Endothelial cell (in vitro differentiated cells): ENCODE measurements at places on chromosomes 6 and 20. TPM values are rescaled to one million over a fixed set of nuclear protein-coding genes. Genes with fewer than 3 reads are reported as not detected.

The BHLHE23 gene
- not detected for total RNA-seq

- no peak for DNase-seq
Measured at GRCh38 chr6:19417713-19418112, 419.5 kb upstream of the ID4 start.

DNA sequence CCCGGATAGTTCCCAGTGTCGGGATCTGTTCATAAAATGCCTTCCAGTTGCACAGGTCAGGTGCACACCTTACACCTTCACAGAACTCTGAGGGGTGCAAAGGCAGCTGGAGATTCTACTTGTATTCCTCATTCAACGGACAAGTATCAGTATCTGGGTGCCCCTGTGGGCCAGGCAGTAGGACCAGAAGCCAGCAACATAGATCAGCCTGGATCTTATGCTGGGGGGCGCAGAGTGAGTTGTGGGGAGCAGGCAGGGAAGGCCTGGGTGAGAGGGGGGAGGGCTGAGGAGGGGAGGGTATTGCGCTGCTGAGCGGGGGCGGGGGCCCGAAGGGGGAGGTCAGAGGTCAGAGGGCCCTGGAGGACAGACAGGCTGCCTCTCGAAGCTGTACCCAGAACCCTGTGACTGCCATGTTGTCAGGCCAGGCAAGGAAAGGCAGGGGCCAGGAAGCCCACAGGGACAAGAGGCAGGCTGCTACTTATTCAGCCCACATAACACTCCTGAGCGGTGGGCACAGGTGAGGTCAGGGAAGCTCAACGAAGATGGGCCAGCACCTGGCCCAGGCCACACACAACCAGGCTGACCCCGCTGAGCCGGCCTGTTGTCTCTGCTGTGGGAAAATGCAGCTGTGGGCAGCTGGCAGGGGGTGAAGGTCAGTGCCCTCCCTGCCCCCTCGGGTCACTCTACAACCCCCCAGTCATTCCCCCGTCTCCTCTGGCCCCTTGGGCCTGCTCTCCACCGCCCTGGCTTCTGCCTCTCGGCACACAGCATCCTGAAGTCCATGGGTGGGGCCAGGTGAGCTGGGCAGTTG is 1.1 kb downstream of the OPRL1 start:
- no peak for DNase-seq

The DEFB129 gene
- total RNA-seq = not detected

The PRRT1 gene
- total RNA-seq = 2.1 TPM

DNA sequence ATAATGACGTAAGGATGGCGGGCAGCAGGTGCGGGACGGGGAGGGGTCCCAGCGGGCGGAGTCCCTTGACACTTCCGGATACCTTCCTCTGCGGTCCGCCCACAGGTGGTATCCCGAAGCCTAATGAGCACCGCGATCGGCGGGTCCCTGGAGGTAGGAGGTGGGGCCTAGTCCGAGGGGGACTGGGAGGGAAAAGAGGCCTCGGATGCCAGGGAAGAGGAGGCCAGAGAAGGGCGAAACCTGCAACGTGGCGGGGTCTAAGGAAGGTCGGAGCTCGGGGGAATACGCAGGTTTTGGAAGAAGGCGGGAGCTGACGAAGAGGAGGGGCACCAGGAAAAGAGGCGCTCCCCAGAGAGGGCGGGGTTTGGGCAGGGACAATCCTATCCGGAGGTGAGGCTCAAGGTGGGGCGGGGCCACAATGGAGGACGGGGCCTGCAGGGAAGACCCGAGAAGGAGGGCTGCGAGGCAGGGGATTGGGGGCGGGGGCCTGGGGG is 3.7 kb downstream of the PRSS16 start:
- peak; percentile 69 for DNase-seq

DNA sequence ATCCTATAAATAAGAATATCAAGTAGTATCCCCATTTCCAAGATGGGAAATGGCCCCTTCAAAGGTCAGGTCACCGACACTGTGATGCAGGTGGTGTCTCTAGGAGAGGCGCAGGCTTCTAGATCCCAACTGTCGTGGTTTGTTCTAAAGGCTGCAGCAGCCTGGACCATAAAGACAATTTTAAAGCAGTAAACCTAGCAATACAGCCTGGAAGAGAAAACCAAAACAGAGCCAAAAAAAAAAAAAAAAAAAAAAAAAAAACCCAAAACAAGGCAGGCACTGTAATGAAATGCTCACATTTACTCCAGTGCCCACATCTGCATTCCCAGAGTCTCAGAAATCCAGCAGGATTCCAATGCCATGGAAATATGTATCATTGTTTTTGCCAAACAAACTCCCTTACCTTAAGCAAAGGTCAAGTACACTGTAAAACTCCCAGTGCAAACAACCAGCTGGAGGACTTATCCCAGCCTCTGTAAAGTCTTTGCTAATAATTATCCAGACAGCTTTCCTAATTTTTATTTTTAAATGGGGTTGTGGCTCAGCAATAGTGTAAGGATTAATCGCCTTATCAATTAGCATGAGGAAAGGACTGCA is 98.2 kb downstream of the PSMG4 start:
- DNase-seq = no peak

GRCh38 chr20:62111148-62111547 is 11.1 kb upstream of the LSM14B start:
- DNase-seq = no peak

The NHSL1 gene
- total RNA-seq = 72.3 TPM

- DNase-seq = no peak
Measured at GRCh38 chr20:36833275-36834020, 42.5 kb upstream of the TLDC2 start.

DNA sequence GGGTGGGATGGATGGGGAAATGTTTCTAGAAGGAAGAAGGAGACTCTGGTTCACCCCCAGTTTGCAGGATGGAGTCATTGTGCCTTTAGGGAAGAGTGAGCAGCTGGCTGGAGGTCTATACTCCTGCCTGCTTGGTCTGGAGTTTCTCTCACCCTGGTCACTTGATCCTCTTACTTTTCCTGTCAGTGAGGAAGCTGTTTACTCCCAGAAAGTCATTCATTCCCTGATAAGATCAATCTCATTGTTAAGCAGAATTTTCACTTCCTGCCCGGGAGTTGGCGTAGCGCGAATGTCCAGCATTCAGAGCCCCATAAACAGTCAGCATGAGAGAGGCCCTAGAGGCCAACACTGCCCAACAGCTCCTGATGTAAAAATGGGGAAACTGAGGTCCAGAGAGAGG is 70.4 kb upstream of the SIRPA start:
- no peak for DNase-seq

GRCh38 chr6:119034827-119035458 is 43.5 kb downstream of the FAM184A start:
- no peak for DNase-seq

The FGD2 gene
- total RNA-seq = 0.10 TPM

DNA sequence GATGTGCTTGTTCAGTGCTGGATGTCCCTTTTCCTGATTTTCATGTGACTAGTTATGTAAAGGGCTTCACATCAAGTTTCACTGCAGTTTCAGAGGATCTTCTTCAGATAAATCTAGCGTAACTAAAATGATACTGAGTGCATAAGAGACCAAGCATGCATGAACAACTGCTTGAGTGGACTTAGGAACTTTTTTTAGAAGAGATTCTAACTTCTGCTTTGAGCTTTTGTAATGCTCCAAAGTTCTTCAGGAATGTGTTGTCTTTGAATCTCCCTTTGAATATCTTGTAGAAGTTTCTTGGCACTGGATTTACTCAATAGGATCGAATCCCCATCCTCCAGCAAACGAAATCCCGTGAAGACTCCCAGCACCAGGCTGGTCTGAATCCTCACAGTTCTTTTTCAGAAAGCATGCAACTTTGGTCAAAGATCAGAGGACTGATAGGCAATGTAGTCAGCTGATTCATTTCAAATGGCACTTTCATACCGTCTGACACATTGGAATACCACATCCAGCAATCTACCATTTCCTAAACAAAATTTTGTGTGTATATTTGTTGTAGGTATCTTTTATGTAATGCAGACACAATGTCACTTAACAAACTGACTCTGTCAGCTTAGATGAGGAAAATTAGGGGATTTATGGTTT is 33.2 kb downstream of the ENPP1 start:
- no peak for DNase-seq

DNA sequence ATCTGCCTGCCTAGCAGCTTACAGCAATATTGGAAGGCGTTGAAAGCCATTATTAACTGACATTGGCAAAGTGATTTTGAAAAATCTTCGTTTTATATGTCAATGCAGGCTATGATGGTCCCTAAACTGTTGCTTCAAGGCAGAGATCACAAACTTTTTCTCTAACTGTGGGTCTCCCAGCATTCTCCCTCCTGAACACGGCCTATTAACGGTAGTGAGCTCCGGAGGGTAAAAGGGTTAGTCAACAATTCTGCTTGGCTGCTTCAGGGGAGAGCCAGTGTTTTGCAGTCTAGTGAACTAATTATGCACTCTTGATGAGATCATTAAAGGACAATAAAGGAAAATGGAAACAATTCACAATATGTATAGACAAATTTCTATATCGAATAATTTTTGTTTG is 261.8 kb upstream of the QKI start:
- DNase-seq = no peak

DNA sequence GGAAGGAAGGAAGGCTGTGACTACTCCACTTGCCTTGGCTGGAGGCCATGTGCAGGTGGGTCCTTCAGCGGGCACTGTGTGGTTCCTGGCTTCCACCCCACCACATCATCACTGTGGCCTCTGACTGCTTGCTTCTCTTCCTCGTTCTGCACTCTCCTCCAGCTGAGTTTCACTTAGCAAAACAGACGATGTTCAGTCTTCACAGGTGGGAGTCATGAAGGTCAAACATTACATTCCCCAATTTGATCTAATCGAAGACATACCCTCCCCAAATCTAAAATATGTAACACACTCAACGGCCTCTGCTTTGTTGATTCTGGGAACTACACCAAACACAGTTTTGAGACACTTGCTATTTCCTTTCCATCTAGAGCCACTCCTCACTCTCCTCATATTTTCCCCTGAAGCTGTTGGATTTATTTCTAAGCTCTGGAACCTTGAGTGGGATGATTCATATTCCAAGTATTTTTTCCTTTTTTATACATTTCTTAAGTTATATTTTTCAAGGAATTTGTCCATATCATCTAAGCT is 132.5 kb upstream of the FOXA2 start:
- DNase-seq = no peak

GRCh38 chr6:15508441-15508871 is 154.4 kb downstream of the DTNBP1 start:
- DNase-seq = no peak

DNA sequence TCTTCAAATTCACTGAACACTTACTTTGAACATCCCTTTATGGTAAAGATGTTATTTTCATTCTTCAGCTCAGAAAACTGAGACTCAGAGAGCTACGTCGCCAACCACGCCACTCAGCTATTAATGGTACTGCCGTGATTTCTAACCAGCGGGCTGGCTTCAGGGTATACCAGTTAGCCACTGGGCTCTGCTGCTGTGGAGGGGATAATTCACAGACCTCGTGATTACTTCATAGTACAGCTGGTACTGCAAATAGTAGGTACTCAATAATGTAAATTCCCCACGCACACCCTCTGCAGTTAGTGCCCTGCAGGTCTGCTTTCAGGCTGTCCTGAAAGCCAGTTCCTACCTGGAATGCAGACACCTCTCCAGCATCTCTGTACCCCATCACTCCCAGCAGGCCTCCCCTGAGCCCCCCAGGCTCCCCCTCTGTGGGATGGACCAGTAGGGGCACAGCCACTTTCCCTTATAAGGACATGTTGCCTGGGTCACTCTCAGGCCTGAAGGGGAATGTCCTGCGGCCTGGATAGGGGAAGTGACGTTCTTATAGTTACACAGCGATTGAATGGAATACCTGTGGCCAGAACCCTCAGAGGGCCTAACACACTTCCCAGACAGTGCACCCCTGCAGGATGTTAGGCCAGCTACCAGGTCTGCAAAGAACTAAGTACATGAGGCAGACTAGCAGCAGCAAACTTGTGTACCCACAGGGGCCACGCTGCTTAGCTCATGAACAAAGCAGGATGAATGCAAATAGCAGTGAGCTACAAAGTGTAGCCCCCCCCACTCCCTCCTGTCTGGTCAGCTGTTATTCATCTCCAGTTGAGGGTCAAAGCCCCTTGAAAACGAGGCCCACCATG is 1.3 kb upstream of the OCSTAMP start:
- DNase-seq = no peak

- DNase-seq = no peak
Measured at GRCh38 chr6:38460186-38460585, 179.5 kb downstream of the BTBD9 start.

GRCh38 chr20:63955827-63956663 is at the start of gene UCKL1:
Gene UCKL1 (minus strand): TSS chr20:63956416. CDS start chr20:63956372, 44 bp downstream.
- peak; percentile 87 for DNase-seq

- no peak for DNase-seq
Measured at GRCh38 chr6:56335726-56336125, 88.3 kb upstream of the COL21A1 start.

GRCh38 chr20:32036716-32037485 is 15.1 kb upstream of the HCK start:
- DNase-seq = no peak

GRCh38 chr20:32436142-32436861 is 78.2 kb downstream of the ASXL1 start:
- DNase-seq = no peak

DNA sequence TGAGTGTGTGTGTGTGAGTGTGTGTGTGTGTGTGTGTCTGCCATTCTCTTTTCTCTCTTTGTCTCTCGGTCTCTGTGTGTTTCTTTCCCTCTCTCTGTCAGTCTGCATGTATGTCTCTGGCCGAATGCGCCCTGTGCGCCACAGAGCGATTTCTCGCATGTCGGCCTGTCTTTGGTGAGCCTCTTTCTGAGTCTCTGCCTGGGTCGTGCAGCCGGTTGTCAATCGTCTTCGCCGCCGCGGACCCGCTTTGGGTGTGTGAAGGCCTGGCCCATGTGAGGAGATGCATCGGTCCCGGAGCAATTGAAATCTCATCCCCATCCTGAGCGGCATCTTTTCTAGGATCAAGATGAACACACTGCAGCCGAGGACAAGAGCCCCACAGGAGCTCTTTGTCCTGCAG is 1567.2 kb upstream of the DEFB115 start:
- no peak for DNase-seq

The BICRAL gene
- 9.2 TPM for total RNA-seq

- DNase-seq = peak; percentile 59
Measured at GRCh38 chr6:26196846-26197635, 109.8 kb downstream of the HFE start.

GRCh38 chr6:91506509-91506908 is 919.6 kb upstream of the MAP3K7 start:
- no peak for DNase-seq

The MYCT1 gene
- total RNA-seq = 178 TPM

- DNase-seq = no peak
Measured at GRCh38 chr6:159606786-159607185, 86.3 kb downstream of the SOD2 start.

GRCh38 chr6:145534989-145535388 is 200.3 kb downstream of the EPM2A start:
- no peak for DNase-seq

- DNase-seq = no peak
Measured at GRCh38 chr6:1763404-1763803, 153.7 kb downstream of the FOXC1 start.

- DNase-seq = no peak
Measured at GRCh38 chr6:113829696-113830045, 27.5 kb upstream of the MARCKS start.
